Kasumi-1 (cell line): ENCODE measurements at places on chromosomes 13 and 19.

- no peak for DNase-seq
Observed at GRCh38 chr13:112741835-112742570, 52.2 kb downstream of the ATP11A start.

GRCh38 chr19:6736169-6736916, 1.0 kb downstream of the GPR108 start:
- peak; percentile 85 for DNase-seq

DNA sequence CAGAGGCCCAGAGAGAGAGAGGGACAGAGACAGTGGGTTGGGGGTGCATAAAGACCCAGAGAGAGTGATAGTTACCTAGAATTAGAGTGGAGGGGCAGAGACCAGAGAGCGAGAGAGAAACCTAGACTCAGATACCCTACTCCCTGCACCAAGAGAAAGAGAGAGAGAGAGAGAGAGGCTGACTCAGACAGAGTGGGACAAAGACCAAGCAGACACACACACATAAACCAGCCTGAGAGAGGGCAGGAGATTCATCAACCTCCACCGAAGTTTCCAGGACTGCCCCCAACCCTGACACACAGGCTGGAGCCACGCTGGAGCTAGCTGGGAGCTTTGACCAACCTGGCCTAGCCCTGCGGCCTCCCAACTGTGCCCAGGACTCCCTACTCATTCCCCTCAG, 12.9 kb downstream of the SYT3 start:
- DNase-seq, result no peak

GRCh38 chr13:112775791-112776279, 86.0 kb downstream of the ATP11A start:
- no peak for DNase-seq

DNA sequence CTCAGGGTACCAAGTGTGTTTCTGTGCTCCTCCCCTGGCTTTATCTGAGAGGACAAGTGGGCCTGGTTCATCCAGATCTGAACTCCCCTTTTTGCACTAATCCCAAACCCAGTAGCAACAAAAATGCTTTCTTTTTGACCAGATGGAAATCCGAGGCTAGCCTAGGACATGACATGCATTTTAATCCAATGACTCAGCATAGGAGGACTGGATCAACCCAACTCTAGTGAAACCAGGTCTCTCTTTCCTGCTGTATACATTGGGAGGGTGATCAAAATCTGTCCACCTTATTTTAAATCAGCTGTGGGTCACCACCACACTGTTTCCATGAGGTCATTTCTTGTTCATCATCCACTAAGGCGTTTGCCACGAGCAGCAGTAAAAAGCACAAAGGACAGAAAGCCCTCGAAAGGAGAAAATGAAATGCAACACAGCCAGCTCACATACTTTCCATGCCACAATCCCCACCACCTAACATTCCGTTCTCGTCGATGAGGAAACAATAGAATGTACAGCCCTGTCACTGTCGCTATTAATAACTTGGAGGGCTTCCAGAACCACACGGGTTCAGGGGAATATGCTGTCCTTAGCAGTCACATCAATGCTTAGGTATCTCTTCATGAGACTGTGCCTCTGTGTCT, 543.0 kb downstream of the IRS2 start:
- no peak for DNase-seq

DNA sequence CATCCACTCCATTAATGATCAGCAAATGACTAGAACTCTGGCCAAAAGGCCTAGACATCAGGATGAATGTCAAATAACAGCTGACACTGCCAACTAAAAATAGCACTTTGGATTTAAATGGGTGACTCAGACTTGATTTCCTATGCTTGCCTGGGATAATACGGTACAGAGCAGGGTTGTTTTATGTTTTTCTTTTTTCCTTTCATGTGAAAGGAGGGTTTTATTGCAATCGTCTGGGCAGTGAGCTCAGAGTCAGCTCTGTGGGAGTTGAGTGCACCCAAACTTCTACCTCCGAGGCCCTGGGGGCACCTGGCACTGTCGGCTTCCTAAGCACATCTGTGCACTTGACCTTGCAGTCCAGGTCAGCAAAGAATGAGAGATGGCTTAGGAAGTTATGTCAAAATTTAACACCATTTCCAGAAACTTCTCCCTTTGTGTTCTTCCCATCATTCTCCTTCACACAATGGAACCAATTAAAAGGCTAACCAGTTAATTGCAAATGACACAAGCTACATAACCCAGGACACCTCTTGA, 134.1 kb downstream of the LACC1 start:
- no peak for DNase-seq

GRCh38 chr13:79988573-79988972, 352.4 kb downstream of the SPRY2 start:
- DNase-seq, result no peak

- peak; percentile 32 for DNase-seq
Observed at GRCh38 chr19:35030257-35031071, at the start of gene SCN1B. SCN1B (plus strand) TSS chr19:35030470; CDS start chr19:35030821, 351 bp downstream.

DNA sequence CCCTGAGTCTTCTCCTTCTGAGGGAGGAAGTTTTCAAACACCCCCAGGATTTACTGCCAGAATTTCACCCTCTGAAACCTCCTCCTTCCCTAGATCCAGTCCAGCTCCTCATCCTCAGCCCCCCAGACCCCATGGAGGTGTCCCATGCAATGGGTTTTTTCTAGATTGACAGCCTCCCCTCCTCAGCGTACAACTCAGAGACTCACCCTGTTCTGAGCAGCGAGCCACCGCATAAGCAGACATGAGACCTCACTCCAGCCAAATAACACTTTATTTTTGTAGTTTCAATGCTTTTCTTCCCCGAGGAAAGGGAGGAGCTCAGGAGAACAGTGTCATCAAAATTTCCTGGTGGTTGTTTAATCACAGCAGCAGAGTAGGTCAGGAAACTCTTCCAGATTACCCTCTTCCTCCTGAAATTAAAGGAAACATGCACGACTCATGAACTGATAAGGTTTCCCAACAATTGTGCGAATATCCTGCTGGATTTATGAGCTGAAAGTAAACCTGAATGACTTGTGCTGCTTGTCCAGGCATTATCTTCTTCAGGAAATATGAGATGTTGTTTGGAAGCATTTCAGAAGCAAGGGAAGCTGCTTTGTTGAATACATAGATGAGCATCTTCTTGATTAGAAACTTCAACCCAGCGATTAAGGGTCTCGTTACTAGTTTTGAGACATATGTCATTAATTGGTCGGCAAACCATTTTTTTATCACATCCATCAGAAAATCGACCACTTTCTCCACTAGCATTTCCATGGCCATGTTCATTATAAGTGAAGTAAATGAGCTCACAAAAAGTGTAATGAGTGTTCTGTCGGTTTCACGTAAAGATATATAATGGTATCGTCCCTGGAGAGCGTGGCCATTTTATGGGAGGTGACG, 36.2 kb downstream of the ERICH4 start:
- no peak for DNase-seq

DNA sequence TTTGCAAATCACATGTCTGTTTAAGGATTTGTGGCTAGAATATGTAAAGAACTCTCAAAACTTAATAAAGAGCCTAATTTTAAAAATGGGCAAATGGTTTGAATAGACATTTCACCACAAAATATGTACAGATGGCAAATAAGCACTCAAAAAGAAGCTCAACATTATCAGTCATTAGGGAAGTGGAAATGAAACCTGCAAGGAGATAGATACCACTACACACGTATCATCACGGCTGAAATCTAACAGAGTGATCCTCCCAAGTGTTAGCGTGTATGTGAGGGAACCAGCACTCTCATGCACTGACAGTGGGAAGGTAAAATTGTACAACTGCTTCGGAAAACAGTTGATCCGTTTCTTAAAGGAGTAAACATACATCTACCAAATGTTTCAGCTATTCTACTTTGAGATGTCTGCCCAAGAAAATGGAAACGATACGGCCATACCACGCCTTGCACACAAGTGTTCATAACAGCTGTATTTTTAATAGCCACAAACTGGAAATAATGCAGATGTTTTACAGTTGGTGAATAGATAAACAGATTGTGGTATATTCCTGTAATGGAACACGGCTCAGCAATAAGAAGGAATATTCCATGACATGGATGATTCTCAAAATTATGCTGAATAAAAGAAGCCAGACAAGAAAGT, 14.5 kb downstream of the ARHGEF7 start:
- DNase-seq, result no peak

DNA sequence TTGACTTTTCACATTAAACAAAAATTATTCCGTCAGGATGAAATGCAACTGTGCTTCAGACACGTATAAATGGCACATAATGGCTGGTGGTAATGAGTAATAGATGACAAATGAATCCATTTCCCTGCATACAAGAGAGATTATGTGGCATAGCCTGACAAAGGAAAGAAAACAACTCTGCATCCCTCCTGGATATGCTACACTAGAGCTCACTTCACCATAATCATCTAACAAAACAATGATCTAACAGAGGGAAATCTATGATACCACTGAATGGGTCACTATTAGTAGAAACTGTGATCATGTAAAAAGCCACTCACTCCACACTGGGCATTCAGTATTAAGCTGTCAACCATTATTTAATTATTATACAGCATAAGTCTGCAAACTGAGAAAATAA, 1498.4 kb downstream of the EFNB2 start:
- DNase-seq, result no peak

DNA sequence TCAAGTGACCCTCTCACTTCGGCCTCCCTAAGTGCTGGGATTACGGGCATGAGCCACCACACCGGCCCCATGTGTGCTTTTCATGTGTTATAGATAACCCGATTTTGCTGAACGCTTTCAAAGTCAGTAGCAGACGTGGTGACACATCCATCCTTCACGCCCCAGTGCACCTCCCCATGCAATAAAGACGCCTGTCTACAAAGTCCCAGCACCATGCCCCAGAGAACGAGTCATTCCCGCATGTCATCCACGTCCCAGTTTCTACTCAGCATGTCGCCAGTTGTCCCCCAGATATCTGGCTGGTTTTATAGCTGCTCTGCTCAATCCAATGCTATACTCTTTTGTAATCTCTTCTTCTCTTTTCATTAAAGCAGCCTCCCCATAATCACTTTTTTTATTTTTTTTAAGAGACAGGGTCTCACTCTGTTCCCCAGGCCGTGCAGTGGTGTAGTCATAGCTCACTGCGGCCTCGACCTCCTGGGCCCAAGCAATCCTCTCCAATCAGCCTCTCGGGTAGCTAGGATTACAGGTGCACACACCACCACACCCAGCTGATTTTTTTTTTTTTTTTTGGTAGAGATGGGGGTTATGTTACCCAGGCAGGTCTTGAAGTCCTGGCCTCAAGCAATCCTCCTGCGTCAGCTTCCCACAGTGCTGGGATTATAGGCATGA, 42.5 kb downstream of the DNM2 start:
- DNase-seq, result no peak

DNA sequence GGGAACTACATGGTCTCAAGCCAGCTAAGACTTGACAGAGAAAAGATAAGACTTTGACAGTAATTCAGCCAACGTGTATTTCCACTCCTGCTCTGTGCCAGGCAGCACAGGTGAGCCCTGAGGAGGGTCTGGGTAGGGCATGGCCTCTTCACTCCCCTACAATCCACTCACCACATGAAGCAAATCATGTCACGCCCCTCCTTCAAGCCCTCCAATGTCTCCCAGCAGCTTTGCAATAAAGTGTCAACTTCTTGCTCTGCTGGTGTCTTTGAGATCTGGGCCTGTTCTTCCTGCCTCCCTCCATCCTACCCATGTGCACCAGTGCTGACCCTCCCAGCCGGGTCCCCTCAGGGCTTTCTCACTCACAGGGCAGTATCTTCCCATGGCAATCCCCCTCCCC, 58.5 kb downstream of the CCDC70 start:
- no peak for DNase-seq

DNA sequence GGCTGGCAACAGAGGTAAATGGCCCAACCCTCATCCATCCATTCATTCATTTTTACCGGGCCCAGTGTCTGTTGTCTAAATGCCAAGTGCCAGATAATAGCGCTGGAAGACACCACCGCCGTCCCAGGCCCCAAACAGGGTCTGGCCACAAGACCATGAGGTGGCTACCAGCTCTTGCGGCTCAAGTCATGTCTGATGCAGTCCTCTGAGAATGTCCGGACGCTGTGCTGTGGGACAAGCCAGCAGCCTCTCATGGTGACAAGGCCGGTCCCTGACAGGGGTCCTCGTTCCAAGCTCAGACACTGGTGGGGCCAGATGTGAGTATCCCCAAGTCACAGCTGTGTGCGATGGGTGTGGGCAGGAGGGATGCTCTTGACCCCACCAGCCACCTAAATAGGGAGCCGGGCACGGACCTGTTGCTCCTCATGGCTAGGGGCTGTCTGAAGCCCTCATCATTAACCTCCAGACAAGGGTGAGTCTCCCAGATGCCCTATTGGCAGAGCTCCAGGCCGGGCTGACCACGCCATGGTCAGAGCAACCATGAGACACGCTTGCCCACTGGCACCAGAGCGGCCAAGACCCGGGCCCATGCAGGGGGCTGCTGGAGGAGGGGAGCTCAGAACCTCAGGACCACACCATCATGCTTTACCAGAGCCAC, 58.4 kb downstream of the MLLT1 start:
- no peak for DNase-seq

GRCh38 chr13:81319351-81319750, 978.4 kb upstream of the SPRY2 start:
- no peak for DNase-seq

- DNase-seq, result no peak
Observed at GRCh38 chr13:33904431-33904830, 86.5 kb downstream of the RFC3 start.

DNA sequence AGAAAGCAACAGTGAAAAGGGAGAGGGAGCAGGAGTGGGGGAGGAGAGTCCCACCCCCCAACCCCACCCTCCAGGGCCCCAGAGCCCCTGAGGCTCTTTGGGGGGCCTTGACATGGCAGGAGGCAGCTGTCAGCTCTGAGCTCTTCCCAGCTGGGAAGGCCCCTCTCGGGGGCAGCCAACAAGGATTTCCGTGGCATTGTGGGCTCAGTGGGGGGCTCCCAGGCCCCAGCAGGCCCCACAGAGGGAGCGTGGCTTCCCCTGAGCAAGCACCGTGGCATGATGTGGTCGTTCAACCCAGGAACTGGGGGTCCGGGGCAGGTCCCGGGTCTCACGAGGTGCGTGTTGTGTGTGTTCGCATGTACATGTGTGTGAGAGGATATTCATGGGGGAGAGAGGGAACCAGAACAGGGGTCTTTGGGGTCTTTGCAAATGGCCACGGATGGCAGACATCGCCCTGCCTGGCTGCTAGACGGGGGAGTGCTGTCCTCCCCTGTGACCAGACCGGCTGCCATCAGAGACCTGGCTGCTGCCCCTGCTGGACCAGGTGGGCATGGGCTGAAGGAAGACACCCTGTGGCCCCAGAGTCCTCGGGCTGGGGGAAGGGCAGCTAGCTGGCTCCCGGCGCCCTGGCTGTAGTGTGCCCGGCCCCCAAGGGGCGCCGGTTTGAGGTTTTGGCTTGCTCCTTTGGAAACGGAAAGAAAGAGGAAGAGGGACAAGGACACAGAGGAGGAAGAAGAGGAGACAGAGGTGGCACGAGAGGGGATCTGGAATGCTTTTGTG, 3.7 kb upstream of the AKAP8L start:
- no peak for DNase-seq

GRCh38 chr19:17097593-17098126, 22.1 kb downstream of the MYO9B start:
- no peak for DNase-seq

DNA sequence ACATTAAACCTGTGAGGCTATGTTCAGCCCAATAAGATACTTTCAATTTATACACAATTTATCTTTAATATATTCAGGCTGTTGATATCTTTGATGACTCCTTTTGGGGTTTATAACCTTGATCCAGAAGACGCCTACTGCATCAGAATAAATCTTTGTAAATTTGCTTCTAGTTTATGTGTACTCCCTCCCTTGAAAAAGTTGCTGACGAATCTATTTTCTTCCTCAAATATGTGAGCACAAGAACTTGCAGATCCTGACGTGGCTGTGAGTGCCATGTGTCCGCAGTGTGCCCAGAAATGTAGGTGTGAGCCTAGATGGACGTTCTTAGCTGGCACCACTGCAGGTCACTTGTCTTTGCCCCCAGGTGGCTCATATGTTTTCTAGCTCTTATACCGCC, 60.6 kb upstream of the TPP2 start:
- DNase-seq, result no peak
